ENCODE measurements at places on chromosomes 7 and 10.

DNA sequence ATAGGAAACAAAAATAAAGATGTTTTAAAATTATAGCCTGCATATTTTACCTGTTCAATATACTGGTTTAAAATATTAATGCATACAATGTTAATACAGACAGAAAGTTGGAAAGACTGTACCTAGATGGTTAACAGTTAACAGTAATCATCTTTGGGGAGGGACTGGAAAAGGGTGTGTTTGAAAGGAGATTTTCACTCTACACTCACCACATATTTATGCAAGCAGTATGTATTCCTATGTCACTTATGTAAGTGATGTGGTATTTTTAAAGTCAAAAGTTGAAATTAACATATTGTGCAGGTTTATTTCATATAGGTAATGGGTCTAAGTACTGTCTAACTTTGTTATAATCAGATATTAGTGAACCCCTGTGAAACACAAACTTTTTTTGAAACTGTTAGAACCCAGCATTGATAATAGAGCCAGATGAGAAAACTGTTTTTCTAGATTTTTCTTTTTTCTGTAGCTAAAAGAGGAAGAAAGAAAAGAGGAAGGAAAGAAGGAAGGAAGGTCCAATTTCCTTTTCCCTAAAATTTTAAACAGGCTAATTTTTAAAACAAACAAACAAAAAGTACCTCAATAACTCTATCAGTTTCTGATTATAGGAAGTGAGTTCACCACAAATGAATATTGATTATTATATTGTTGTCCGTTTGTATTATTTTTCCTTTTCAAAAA, 9.0 kb upstream of the STARD3NL start:
- DNase-seq: no peak

DNA sequence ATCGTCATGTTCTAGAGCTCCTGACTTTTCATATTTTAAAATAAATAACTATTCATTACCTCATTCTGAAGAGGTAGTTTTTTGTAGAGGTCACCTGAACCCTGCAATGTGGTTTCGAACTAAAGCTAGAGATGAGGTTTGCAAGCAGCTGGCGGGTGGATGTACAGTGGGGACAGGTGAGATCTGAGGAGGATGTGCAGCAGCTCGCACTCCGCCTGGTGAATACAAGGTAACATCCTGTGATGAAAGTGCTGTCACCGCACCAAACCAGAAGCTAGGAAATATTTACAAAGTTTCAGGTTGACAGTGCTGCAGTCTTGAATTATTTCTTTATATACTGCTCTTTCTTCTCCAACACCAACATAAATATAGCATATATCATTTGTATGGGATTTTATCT, 26.5 kb downstream of the NDUFB2 start:
- DNase-seq: peak; percentile 40

DNA sequence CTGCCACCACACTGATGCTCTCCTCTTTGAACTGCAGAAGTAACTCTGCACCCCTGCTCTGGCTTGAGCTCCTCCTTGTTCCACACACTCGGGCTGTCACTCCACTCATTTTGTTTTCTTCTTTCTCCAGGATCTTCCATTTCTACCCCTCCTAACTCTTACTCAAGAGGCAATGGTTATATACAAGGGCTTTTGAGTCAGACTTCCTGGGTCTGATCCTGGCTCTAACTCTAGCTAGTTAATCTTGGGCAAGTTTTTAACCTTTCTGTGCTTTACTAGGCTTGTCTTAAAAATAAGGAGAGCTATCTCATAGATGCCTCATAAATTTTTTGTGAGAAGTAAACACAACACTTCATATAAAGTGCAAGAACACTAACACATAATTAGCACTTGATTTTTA, 45.3 kb upstream of the GNAI1 start:
- DNase-seq: no peak

DNA sequence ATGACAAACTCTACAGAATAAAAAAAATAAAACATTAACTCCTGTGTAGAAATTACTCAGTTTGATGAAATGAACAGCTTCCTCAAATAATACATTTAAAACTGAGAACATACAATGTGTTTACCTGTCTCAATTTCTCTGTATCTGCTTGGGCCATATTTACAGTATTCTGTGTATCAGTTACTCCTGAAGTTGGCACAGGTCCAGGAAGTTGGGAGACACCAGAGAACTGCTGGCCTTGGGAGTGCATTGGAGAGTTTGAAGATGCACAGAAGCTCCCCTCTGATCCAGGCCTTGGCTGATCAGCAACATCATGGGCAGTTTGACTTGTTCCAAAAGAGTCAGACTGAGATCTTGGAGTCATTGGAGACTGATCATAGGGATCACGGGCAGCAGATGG, 155.1 kb downstream of the GALNT11 start:
- DNase-seq: no peak

DNA sequence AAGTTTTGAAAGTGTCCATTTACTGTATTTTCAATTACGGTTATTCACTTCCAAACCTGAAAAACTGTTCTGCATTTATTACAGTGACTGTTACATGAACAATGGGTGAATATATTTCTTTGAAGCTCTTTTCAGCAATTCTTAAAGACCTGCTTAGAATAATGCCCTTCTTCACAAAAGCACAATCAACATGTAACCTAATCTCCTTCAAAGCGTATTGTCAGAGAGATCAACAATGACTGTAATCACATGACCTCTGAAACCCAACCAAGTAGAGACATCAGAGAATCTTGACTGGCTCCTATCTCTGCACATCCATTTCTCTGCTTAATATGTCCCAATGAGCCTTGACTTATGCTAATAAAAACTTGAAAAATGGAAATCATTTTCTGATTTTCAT, 126.7 kb downstream of the NRCAM start:
- DNase-seq: no peak

DNA sequence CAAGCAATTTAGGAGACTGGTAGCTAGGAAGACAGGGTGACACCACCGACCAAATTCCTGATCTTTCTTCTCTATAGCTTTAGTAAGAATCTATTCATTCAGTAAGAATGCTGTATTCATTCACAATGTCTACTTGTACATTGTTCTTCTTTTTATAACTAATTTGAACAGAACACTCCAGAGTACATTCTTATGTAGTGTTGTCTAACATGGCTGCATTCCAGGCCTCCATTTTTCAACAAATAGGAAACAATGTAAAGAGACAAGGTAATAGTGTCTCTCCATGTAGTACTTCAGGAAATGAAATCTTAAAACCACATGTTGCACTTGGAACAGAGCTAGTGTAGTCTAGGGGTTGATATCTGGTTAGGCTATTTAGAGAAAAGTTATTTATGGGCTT, 1.8 kb downstream of the VCL start:
- no peak for DNase-seq

DNA sequence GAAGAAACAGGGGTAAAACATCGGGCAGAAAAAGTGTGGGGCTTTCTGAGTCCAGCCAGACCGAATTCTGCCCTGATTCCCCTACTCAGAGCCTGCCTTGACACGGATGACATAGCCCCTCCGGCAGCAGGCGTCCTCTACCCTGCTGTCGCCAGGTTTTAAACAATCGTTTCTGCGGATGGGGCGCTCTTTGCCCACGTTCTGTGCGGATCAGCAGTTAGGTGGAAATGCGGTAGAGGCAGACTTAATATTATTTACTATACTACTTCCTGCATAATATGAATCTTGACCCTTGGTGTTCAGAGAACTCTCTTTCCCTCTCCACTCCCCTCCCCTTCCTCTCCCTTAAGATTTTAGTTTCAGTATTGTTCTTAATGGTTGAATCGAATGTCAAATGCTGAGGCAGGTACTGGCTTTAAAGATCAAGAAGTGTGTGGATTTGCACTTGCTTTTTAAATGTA, 2.4 kb downstream of the GATA3 start:
- peak; percentile 67 for DNase-seq

DNA sequence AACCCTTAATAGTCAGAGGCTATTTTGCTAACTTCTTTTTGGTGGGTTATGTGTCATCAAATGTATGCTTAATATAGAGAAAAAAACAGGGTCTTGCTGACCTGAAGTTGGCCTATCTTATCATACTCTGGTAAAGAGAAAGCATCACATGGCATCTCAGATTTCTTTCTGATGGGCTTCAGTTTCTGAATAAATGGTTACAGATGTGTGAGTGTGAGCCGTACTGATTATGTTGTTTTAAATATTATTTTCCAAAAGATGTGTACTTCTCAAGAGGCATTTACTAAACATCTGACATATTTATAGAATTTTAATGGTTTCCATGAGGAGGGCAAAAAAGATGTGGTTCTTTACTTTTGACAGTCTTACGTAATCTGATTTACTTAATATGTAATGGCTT, 28.4 kb downstream of the BBS9 start:
- DNase-seq: no peak

DNA sequence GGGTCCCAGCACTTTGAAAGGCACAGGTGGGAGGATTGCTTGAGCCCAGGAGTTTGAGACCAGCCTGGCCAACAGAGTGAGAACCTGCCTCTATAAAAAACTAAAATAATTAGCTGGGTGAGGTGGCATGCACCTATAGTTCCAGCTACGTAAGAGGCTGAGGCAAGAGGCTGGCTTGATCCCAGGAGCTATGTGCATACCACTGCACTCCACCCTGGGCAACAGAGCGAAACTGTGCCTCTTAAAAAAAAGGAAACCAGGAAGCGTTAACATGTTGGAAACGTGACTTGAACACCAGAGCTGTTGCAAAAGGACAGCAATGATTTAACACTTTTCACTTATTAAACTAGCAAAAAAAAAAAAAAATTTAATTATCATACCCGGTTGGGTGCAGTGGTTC, 12.6 kb downstream of the BAZ1B start:
- DNase-seq: no peak

DNA sequence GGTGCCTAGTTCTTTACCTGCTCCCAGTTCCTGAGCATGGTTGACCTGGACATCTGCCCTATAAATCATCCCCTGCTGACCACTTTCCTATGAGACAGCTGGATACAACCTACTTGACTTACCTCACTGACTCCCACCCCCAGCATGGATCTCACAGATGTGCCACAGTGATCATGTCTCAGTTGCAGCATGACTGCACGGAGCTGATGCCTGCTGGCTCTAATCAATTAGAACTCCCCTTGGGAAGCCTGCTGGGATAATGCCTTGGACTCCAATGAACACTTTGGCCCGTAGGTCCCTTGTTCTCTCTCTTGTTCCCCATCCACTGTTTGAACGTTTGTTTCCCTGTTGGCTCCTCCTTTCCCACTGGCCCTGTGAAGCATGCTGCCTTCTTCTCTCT, 271.2 kb upstream of the IGFBP3 start:
- no peak for DNase-seq

GRCh38 chr7:128453836-128454804, 1.6 kb upstream of the HILPDA start:
- DNase-seq: no peak

GRCh38 chr7:155705623-155706360, 61.3 kb downstream of the RBM33 start:
- no peak for DNase-seq

- no peak for DNase-seq
Measured at GRCh38 chr7:45924283-45924682, 3.2 kb upstream of the IGFBP3 start.

- no peak for DNase-seq
Measured at GRCh38 chr10:59002011-59002410, 174.4 kb upstream of the PHYHIPL start.

DNA sequence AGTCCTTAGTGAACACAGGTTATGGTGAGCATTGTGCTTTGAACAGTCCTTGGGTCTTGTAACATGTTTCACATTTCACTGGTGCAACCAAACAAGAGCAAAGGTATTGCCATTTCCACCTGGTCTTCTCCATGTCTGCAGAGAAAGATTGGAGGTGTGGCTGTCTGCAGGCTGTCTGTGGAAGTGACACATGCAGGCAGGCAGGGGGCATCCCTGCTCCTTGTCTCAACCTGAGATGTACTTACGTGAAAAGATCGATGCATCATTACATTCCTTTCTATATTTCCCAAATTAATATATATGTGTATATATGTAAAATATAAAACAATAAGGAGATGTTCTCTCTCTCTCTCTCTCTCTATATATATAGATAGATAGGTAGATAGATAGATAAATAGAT, 54.3 kb downstream of the LRRC18 start:
- no peak for DNase-seq

- DNase-seq: no peak
Measured at GRCh38 chr10:46537309-46537708, 19.1 kb downstream of the GPRIN2 start.

DNA sequence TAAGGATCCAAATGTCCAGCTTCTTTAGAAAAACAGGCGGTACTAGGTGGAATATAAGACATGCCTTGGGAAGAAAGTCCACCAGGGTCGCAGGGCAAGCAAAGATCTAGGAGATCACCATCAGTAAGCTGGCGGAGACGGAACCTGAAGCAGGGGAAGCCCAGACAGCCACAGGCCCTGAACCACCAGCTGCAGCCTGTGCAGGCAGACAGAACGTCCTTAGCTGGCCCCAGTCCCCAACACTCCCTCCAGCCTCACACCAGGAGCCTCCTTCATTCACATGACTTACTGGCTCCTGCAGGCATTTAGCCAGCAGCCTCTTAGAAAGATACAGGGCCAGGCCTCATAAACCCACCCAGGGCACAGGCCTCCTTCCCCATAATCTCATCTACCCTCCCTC, 17.4 kb downstream of the RGS10 start:
- no peak for DNase-seq

- DNase-seq: no peak
Measured at GRCh38 chr7:85730012-85730411, 543.2 kb upstream of the SEMA3D start.

DNA sequence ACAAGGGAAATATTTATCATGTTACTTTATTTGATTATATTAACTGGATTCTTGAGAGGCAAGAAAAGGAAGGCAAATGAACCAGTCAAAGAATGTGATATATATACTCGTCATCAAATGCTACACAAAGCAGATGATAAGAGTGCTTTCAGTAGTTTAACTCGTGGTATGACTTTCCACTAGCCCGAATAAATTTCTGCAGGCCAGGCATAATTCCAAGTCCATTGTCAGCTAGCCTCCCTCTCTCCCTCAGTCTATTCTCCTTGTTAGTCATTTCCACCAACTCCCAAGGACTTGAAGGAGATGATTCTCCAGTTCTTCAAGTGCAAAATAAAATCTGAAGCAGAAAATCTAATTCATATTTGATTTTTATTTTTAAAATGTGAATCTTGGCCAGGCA, 190.5 kb downstream of the GLI3 start:
- DNase-seq: no peak

DNA sequence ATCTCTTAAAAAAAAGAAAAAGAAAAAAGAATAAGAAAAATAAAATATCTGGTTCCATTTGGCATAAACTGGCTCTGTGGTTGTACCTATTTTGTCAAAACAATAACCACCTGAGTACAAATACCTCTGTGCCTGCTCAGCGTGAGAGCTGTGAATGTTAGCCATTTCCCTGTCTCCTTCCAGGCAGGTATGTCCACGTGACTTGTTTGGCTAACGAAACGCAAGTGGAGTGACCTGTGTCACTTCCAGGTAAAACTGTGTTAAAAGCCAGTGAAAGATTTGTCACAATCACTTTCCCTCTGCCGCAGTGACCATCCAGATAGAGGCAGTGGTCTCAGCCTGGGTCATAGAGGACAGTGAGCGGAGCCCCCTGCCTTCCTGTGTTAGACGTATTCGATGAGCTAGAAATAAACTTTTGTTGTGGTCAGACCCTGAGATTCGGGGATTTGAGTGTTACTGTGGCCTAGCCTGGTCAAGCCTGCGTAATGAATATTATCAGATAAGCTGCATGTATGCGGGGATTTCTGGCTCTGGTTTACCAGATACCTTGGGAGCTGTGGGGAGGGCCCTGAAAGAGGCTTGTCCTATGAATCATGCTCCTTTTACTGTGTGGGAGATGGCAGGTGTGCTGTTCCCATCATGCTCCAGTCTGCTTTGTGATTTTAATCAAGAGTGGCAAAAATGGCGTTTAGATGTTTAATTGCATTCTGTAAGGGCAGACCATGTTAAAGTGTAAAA, 3.8 kb downstream of the PTER start:
- DNase-seq: peak; percentile 30
